ENCODE measurements at places on chromosomes 3 and 15. TPM values are rescaled to one million over a fixed set of nuclear protein-coding genes. Genes with fewer than 3 reads are reported as not detected.
A peak's percentile ranks its signal among the peaks of the same experiment; 100 is the strongest.

- DNase-seq = no peak
Measured at GRCh38 chr3:25831578-25831977, 41.7 kb downstream of the OXSM start.

- DNase-seq = no peak
Measured at GRCh38 chr3:134496471-134497071, 10.7 kb downstream of the CEP63 start.

ANKUB1 gene
- polyA plus RNA-seq = not detected

KBTBD8 gene
- 2.8 TPM for polyA plus RNA-seq

ARGFX gene
- not detected for polyA plus RNA-seq

- no peak for DNase-seq
Measured at GRCh38 chr15:77907824-77908751, 169.4 kb downstream of the TBC1D2B start.

- DNase-seq = no peak
Measured at GRCh38 chr3:29475305-29475840, 194.5 kb downstream of the RBMS3 start.

DNA sequence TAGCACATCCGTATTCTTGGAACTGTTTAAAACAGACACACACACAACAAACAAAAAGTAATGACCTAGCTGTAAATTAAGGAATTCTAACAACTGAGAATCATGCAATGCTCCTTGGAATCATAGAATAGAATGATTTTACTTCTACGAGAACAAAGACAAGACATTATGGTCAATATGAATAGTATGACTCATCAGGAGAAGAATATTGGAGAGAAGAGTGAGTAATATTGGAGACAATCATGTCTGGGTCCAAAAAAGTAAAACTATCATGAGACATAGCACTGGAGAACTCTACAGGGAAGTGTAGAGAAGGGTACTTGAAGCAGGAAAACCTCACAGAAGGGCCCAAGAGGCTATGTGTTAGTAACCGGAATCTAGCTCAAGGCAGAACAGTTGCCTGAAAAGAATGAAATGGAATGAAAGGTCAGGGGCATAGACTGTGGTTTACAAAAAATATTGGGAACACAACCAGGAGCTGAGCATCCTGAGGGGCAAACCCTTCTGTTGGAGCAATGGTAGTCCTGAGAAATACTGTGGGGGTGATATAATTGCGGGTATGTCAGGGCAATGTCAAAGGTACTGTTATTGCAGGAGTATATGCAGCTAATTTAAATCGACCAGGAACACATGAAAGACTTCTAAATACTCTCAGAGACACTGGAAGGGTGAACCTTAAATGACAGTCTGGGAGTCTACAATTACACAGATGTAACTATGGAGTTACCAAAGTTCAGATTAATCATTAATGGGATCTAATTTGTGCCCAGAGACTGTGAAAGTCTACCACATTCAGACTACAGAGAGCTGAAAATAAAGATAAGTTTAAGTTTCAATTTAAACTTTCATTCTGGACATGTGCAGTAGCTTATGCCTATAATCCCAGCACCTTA lies 201.2 kb downstream of the BCHE start:
- no peak for DNase-seq

GRCh38 chr15:65094294-65094995 lies 17.9 kb downstream of the KBTBD13 start:
- DNase-seq = no peak

TMCO5A gene
- polyA plus RNA-seq = not detected

GABRG3 gene
- polyA plus RNA-seq = 0.18 TPM

GRCh38 chr3:167198949-167199600 lies 181.0 kb downstream of the ZBBX start:
- no peak for DNase-seq

DNA sequence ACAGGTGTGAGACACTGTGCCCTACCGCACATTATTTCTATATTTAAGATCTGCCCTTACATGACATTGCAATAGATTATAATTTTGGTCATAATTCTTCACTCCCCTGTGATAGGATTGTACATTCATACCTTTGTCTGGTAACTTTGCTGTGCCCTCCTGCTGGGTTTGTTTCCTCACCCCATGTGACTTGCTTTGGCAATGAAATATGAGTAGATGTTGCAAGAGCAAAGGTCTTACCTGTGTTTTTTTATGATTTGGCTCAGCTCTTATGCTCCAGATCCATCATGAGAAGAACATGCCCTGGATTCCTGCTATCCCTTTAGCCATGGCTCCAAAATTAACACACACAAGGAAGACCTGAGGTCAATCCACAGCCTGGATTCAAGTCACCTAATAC lies 137.7 kb upstream of the EOMES start:
- DNase-seq = no peak

GRCh38 chr3:122458992-122459391 lies 43.1 kb upstream of the WDR5B start:
- peak; percentile 7 for DNase-seq

DNA sequence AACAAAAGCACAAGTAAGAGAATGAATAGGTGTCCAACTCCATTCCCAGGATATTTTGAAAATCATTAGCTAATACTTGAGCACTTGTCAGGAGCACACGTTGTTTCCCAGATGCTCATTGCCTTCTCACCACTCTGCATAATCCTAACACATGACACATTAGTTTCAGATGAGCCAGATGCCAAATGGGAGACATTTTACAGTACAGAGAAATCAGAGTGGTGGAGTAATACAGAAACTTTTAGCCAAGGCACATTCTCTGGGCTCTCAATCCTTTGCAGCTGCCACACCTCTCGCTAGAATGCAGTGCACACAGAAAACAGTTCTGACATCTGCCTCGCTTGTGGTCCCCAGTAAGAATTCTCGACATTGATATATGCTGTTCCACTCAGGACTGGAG lies 76.6 kb downstream of the P3H2 start:
- no peak for DNase-seq

DNA sequence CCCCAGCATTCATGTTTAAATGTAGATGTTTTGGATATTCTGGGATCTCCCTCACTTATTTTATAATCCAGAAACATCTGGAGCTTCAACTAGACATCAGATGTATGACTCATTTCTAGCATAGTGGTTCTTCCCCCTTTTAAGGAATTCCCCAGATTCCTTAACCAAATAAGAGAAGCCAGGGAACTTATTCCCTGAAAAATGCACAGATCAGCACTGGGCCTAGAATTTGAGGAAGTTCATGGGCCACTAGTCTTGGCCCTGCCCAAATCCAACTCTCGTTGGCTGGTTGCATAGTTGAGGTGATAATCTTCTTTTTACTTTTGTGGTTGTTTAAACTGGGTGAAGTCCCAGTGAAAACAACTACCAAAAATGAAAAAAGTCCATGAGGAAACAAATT lies 20.4 kb downstream of the RARRES1 start:
- DNase-seq = no peak

- no peak for DNase-seq
Measured at GRCh38 chr3:112761062-112761638, 85.5 kb downstream of the CD200R1L start.

DNA sequence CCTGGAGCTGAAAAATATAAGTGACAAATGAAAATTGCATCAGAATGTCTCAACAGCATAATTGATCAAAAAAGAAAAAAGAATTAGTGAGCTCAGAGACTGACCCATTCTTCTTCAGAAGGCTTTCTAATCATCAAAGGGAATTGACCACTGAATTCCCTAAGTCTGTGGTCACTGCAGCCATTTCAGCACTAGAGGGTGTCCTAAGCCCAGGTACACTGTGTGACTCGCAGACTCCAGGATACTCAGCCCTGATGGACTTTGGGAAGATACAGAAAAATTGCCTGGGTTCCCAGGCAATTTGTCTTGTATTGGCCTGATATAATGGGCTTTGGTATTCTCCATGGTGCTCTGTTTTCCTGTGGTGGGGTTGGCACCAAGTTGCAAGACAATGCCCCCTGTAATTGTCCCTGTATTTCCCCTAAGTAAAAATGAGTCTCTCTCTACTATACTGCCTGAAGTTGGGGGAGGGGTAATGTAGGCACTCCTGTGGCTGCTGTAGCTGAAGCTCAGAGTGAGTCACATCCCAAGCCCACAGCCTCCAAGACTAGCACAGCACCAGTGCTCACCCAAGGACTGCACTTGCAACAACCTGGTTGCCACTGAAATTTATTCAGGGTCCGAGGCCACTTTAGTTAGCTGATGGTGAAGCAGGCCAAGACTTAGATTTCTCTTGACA lies 256.0 kb upstream of the STAC start:
- no peak for DNase-seq

GRCh38 chr3:48747015-48747615 lies 30.1 kb upstream of the IP6K2 start:
- DNase-seq = no peak

GRCh38 chr3:184417619-184418327 lies 37.9 kb downstream of the CHRD start:
- peak; percentile 40 for DNase-seq

- no peak for DNase-seq
Measured at GRCh38 chr3:197428117-197428801, 127.5 kb downstream of the BDH1 start.

STAC gene
- 35.4 TPM for polyA plus RNA-seq

GRCh38 chr3:172096881-172097420 lies 57.6 kb downstream of the FNDC3B start:
- no peak for DNase-seq

DNA sequence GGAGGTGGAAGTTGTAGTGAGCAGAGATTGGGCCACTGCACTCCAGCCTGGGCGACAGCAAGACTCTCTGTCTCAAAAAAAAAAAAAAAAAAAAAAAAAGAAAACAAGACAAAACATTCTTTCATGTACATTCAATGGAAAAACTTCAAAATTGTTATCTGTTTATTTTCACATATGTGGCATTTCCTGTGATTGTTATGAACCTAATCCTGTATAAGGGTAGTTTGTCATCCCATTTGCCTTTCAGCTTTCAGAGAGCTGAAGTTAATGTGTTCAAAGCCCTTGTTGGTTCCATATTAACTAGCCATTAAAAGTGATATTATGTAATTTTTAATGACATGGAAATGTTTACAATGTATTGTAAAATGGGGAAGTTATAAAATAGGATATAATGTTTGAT lies 17.3 kb upstream of the NCK1 start:
- DNase-seq = no peak

DNA sequence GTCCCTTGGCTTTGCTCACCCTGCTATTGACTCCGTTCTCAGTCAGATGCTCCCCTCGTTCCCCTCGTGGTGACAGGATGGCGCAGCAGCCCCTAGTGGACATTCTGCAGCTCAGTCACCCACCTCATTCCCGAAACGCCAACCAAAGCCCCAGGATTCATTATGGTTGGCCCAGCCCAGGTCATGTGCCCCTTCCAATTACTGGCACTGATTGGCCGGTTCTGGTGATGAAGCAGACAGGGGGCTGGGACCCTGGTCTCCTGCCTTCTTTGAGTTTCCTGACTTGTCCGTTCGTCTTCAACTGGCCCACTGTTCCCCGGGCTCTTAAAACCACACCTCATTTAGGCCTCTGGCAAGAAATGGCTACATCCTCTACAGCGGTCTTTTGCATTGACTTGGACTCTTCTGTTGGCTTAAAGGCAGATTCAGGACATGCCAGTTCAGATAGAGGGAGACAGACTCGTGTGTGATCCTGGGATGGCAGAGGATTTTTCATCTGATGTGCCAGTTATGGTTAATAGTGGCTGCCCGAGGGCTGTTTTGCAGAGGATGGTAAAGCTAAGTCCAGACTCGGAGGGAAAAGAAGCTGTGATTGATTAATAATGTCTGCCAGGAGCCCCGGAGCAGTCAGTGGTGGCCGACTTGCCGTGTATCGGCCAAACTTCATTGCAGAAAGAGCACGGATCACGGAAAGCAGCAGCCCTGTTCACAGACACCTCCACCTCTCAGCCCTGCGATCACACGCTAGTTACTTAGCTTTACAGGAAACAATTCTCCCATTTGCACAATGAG lies 37.8 kb downstream of the LSM3 start:
- no peak for DNase-seq

NFKBIZ gene
- 2.8 TPM for polyA plus RNA-seq

GRCh38 chr15:25880411-25880810 lies 17.3 kb upstream of the ATP10A start:
- DNase-seq = no peak

FETUB gene
- not detected for polyA plus RNA-seq

GRCh38 chr15:69474846-69475455 lies 22.3 kb downstream of the RPLP1 start:
- DNase-seq = no peak

- DNase-seq = no peak
Measured at GRCh38 chr15:90212221-90213098, 11.3 kb downstream of the SEMA4B start.

PTH1R gene
- polyA plus RNA-seq = 10.0 TPM

DNA sequence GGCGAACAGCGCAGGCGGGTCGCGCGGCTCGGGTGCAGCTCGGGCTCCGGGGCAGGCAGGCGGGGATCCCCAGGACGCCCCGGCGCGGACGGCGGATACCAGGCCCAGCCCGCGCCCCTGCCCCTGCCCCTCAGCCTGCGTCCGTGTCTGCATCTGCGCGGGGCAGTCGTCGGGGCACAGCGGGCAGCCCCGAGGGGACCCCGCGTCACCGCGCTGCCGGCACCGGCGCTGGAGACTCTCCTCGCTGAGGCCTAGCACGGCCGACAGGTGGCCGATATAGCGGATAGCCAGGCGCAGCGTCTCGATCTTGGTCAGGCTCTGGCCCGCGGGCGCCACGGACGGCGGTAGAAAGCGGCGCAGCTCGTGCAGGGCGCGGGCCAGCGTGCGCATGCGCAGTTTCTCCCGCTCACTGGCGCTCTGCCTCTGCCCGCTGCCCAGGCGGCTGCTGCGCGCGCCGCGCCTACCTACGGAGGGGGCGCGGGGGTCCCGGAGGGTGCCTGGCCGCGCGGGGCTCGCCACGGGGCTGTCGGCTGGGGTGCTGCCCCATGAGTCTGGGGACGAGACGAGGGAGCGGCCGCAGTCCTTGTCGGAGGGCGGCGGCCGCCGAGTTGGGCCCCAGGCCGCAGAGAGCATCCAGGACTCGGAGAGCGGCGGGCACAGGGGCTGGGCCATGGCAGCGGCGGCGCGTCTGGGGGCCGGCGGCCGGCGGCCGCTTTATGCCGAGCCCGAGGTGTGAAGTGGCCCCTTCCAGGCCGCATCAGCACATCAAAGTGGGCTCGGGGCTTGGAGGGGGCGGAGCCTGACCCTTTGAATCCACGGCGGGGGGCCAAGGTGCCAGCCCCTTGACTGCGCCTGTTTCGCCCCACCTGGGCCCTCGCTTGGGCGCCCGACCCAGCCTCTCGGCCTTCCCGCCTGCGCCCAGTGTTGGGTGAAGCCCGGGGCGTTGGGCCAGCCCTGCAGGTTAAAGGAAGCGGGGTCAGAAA lies at the start of gene MESP1:
TSS of gene MESP1 (minus strand) at position 690 of the 983 bp plus-strand sequence. CDS start at position 672, 18 bp downstream.
- DNase-seq = peak; percentile 93

- no peak for DNase-seq
Measured at GRCh38 chr3:179713643-179714090, 60.8 kb downstream of the USP13 start.

PPM1L gene
- polyA plus RNA-seq = 12.6 TPM

Measured in hindlimb muscle (tissue), 1 donor.